NK-92 treated with Interleukin-12 subunit alpha and Interleukin-12 subunit beta, amount 100 ng/mL, for 24 hours (cell line): ENCODE measurements at places on chromosomes 2 and 18.

- no peak for DNase-seq
These were observed 52.6 kb downstream of the VRK2 start for GRCh38 chr2:58099096-58099769.

- DNase-seq: no peak
These were observed 53.6 kb upstream of the ITGA6 start for GRCh38 chr2:172373766-172374165.

DNA sequence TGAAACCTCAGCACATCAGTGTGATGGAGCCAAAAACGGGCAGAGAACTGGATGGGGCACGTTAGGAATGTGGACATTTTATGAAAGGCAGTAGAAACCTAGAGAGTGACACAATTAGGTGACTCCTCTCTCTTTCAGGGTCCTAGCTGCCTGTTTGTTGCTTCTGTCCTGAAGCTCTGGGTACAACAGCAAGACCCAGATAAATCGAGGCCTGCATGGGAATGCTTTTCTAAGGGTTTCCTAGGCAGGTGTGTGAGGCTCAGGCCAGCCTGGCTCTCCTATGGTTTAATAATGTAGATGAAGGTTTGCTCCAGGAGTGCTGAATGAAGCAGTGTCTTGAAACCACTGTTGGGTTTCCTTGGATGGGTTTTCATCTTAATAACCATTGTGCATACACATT lies 517.1 kb upstream of the RAB6C start:
- DNase-seq: no peak

GRCh38 chr2:225414902-225415301 lies 15.4 kb downstream of the NYAP2 start:
- no peak for DNase-seq

GRCh38 chr2:168159754-168160585 lies 87.4 kb downstream of the STK39 start:
- no peak for DNase-seq
